SK-MEL-5 (cell line): ENCODE measurements at places on chromosomes 6 and 20. TPM values are rescaled to one million over a fixed set of nuclear protein-coding genes. Genes with fewer than 3 reads are reported as not detected.
A peak's percentile ranks its signal among the peaks of the same experiment; 100 is the strongest.

SFTA2 gene
- total RNA-seq: not detected in 2 replicates

CRISP3 gene
- not detected in 2 replicates for total RNA-seq

SLC22A1 gene
- total RNA-seq: 0.13 and 0.95 TPM in 2 replicates

GRCh38 chr6:128316258-128316929 is 204.0 kb downstream of the PTPRK start:
- DNase-seq: no peak

- peak; percentile 16 for DNase-seq
Observed at GRCh38 chr6:63295553-63296194, 24.1 kb downstream of the LGSN start.

- peak; percentile 54 for DNase-seq
Observed at GRCh38 chr20:258963-259362, 1.4 kb downstream of the DEFB132 start.

- DNase-seq: no peak
Observed at GRCh38 chr6:31579546-31580437, 2.4 kb downstream of the LTB start.
